Gastroesophageal sphincter (tissue), 4 donors: ENCODE measurements at places on chromosomes 7 and 10.

GRCh38 chr10:7480742-7481367 is 70.0 kb upstream of the SFMBT2 start:
- ATAC-seq = no peak

GRCh38 chr7:11332186-11332864 is 358.7 kb downstream of the PHF14 start:
- ATAC-seq = no peak

DNA sequence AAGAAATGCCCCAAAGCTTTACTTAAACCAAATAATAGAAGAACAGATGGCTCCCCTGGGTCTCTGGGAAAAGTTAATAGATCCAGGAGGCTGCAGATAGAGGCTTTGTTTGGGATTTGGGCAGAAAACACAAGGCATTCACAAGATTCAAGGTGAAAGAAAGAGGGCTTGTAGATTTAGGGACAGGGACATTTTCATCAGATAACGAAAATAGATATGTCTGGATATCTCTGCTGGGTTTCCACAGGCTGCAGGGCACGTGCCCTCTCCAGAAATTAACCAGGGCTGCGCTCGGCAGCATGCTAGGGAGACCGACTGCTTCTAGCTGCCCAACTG is 14.9 kb downstream of the CARD11 start:
- ATAC-seq = no peak

DNA sequence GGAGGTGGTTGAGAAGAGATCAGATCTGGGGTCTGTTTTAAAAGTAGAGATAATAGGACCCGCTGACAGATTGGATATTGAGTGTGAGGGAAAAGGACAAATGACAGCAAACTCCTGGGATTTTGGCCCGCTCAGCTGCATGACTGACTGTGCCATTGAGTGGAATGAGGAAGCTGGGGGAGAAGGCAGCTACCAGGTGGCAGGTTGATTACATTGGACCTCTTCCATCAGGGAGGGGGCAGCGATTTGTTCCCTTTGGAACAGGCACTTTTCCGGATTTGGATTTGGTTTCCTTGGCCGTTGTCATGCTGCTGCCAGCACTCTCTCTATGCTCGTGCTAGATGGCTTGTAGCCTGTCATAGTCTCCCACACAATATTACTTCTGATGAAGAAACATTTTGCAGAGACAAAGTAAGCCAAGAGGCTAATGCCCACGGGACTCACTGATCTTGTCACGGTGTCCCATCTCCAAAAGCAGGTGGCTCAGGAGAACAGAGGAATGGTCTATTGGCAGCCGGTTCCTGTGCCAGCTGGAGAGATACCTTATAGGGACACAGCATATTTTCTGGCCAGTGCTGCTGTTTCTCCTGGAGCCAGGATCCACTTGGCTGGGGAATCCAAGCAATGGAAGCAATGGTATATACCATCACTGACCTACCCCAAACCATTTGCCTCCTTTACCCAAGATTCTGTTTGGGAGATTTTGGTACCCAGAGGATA is 69.1 kb upstream of the WAC start:
- no peak for ATAC-seq

- ATAC-seq = peak; percentile 81
Observed at GRCh38 chr10:112000466-112000865, 183.1 kb downstream of the GPAM start.

DNA sequence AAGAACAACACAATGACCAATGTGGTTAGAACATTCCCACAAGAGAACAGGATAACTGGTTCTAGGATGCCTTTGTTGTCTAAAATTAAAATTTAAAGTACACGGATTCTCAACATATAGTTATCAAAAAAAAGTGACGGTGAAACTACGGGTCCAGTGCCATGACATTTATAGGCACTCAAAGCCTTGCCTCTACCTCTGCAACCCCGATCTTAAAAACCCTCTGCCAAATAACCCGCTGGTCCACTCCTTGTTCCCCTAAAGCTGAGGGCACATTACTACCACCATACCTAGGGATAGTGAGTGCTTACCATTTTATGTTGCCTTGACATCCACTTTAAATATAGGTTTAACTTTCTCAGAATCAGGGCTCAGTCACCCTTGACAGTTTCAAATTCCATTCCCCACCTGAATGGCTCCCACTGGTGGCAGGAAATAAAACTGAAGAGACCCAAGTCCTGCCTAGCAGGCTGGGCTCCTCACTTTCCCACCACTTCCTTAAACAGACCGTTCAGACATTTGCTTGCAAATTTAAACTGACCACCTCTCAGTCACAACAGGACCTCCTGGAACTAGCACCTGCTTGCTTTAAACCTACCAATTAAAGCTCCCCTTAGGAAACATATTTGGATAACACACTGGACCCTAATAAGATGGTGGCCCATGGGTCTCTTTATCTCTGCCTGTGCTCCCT is 169.9 kb upstream of the ASAH2 start:
- ATAC-seq = no peak
